ENCODE measurements at places on chromosomes 7 and 10.

- DNase-seq = no peak
Measured at GRCh38 chr7:151078233-151079040, 2.2 kb downstream of the FASTK start.

DNA sequence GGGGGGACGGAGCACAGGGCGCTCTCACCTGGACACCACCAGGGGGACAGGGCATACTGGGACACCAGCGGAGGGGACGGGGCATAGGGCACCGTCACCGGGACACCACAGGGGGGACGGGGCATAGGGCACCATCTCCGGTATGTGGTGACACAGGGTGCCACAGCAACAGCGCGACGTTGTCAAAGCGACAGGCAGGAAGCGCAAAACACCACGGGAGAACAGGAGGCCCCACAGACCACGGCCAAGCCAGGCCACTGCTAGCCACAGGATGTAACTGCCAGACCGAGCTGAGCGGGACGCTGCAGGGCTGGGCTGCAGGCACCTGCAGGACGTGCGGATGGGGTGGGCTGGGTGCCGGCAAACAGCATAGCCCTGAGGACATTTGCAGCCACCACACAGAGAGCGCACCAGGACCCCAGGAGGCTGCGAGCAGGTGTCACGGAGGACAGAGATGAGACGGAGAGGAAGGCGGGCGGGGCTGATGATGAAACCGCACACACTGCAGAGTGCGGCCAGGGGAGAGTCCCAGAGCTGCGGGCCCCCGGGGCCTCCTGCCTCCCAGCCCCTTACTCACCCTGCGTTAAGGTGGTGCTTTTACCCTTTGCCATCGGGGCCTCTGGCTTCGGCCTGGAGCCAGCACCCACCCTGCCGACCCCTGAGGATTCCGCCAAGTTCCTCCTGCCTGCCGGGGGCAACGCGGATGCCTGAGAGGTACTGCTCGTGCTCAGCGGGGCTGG is 17.5 kb downstream of the MICALL2 start:
- no peak for DNase-seq

- no peak for DNase-seq
Measured at GRCh38 chr7:124566583-124566982, 199.0 kb downstream of the GPR37 start.

DNA sequence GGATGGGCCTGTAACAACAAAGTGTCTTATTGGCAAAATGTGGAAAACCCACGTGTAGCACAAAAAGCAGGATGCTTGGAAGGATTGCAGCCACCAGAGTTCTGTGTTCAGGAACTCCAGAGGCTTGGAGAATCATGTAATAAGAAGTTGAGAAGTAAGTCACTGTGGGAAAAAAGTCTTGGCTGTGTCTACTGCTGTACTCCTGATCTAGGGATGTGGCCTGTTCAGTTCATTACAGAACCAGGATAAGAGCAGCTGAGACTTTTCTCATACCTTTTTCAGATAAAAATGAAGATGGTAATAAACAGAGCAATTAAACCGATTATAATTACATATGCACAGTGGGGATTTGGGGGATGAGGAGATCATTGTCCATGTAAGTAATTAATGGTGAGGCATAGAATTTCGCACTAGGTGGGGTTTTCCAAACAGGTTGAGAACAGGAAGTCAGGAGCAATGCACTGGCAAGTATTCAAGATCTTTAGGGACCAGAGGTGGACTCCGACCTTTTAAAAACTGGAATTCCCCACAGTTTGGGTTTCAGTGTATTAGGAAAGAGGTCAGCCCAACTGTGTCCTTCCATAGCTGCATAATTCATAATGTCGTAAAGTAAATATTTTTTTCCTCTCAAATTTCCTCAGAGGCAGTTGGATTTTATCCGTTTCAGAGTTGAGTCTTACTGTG is 281.7 kb downstream of the FRMD4A start:
- no peak for DNase-seq

DNA sequence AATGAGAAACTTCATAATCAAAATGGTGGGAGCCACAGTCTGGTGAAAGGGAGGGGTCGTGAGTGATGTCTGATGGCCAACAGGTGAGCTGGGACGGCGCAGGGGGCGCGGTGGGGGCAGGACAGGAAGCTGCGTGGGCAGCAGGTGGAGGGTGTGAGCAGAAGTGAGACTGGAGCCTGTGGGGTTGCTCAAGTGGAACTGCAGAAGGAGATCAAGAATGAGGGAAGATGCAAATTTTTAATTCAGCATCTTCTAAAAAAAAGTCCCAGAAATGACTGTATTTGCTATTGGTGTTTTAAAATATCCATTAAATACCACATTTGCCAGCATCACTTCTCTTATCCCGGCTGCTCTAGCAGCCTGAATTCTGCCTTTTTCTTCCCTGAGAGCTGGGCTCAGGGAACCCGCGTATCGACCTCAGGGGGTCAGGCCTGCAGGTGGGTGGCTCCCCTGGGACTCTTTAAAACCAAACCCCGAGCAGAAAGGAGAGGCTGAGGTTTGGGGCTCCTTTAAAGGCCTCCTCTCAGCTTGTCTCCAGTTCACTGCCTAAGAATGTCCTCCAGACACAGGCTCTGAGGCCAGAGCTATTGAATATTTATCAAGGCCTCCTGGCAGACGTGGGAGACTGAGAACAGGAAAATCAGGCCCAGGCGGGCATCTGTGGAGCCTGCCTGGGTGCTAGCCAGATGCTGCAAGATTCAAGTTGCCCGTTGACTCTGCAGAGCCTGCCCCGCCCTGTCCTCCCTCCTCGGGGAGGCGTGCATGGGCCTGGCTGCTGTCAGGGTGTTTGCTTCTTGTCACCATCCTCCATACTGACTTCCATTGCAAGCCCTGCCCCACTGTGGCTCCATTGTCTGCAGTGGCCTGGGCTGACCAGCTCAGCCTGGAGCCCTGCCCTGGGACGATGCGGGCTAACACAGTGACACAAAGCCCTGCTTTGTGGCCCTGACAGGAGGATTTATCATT is 53.9 kb downstream of the SYPL1 start:
- DNase-seq = peak; percentile 81

DNA sequence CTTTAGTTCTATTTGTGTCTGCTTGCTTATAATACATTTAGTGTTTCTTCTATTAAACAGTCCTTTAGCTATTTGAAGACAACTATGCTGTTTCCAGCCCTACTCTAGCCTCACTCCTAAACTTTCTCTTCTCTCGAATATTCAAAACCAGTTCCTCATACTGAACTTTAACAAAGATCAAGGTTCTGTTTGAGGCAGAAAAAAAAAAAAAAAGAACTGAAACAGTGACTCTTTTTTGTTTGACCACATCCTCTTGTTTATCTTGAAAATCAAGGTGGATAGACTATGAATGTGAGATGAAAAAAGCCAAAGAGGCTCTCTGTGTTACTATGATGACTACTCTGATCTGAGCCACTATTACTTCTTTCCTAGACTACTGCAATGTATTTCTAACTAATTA is 154.3 kb downstream of the ZNF365 start:
- no peak for DNase-seq

DNA sequence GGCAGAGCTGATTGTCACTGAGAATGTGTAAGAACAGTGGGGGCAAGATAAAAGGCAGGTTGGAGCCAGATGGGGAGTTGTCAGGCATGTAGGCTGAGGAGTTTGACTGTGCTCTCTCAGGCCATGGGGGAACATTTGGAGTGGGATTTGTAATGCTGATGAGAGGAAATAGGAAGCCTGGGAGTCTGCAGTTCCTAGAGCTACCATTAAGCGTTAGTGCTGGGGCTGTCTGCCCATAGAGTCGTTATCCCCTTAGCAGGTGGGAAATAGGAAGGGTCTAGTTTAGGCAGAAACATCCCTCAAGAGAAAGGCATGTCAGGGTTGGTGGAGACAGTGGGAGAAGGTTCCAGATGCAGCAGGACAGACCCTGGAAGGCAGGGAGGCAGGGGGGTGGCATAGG is 75.5 kb downstream of the RPS24 start:
- no peak for DNase-seq

GRCh38 chr10:119296703-119297102 is 89.3 kb downstream of the GRK5 start:
- no peak for DNase-seq

- no peak for DNase-seq
Measured at GRCh38 chr7:43480581-43480980, 102.3 kb upstream of the STK17A start.

- DNase-seq = peak; percentile 93
Measured at GRCh38 chr7:2104107-2104710, 128.5 kb downstream of the MAD1L1 start.

All from mesenteric fat pad (tissue), 1 donor.